Mesothelial cell of epicardium (in vitro differentiated cells): ENCODE measurements at places on chromosomes 4 and X. TPM values are rescaled to one million over a fixed set of nuclear protein-coding genes. Genes with fewer than 3 reads are reported as not detected.

The ITM2A gene
- 4.9 to 7.7 TPM (median 5.3 TPM) in 3 replicates for total RNA-seq

The PPA2 gene
- total RNA-seq, result 83.4 to 91.2 TPM (median 85.7 TPM) in 3 replicates

The TACR3 gene
- total RNA-seq, result 0.07 TPM in 1 of 3 replicates, not detected in the others

The GAGE12E gene
- not detected in 3 replicates for total RNA-seq

The PORCN gene
- 9.7 to 11.0 TPM (median 10.1 TPM) in 3 replicates for total RNA-seq

The PDGFRA gene
- total RNA-seq, result 94.4 to 105 TPM (median 100 TPM) in 3 replicates

The PHOX2B gene
- not detected in 3 replicates for total RNA-seq

The MAOA gene
- 0.51 to 1.1 TPM (median 0.63 TPM) in 3 replicates for total RNA-seq

The ANK2 gene
- 9.2 to 11.8 TPM (median 10.4 TPM) in 3 replicates for total RNA-seq

The MBNL3 gene
- 28.1 to 32.5 TPM (median 29.8 TPM) in 3 replicates for total RNA-seq
